ENCODE measurements at places on chromosomes 12 and 14. TPM values are rescaled to one million over a fixed set of nuclear protein-coding genes. Genes with fewer than 3 reads are reported as not detected.

DNA sequence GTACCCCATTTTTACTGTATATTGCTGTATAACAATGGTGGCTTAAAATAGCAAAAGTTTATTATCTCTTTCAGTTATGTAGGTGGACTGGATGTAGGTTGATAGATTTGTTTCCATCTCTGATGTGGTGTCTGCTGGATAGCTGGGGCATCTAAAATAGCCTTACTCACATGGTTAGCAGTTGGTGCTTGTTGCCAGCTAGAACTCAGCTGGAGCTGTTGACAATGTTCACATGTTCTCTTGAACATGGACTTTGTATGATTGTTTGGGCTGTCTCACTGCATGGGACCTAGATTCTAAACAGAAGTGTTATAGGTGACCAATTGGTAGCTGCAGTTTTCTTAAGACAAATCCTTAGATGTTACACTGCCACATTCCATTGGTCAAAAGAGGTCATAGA, 126.9 kb downstream of the GPHN start:
- peak; percentile 15 for DNase-seq

GRCh38 chr12:121089031-121089812, 43.5 kb upstream of the P2RX7 start:
- DNase-seq: no peak

DNA sequence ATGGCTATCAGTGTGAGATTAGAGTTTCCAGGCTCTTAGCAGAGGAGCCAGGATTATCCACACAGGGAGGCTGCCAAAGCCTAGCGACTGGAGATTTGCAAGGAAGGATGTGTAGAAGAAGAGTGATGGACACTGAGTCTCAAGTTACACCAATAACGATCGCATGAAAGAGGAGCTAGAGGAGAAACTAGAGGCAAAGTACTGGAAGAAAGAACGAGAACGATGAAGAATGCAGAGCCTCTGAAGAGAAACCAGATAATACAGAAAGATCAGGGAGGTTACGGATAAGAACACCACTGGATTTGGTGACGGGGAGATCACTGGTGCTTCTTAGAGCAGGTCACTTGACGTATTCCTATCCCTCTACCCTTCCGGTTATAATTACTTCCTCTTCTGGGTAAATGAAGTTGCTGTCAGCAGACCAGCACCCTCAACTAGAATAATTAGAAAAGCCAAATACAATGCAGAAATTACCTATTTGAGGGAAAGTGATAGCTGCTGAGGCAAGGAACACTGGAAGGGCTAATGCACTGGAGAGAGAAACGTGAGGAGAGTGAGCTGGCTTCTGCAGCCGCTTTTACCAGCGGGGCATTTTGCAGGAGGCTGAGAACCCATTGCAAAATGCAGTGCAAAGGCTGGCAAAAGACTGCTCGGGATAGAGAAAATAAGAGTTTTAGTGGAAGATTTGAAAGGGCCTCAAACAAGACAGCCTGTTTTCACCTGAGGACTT, 93.1 kb upstream of the HIF1A start:
- no peak for DNase-seq

DNA sequence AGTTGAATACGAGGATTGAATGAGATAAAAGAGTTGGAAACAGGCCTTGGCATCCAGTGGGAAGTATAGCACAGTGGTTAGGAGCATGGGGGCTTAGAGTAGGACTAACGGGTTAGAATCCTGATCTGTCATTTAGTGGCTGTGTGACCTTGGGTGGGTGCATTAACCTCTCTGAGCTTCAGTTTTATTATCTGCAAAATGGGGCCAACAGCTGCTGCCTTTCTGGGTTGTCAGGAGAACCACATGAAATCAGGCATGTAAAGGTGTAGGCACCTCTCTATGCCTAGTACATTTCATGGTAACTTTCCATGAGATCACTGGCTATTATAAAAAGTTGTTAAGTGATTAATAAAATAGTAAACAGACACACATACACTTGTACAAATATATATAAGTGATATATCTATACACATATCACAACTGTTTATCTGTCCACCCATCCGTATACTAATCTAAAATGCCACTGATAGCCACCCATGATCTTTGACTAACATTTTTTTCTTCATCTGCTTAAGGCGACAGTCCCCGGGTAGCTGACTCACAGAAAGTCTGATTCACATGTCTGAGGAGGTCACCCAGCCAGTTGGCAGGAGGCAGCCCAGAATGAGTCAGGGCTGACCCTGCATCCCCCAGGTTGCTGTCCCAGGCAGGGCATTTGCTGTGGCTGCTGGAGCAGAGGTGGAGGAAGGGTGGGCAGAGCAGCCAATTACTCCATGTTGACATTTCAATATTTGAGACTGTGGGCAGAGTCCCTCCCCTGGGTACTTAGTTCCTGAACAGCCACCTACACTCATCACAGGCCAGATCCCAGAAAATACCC, 125.6 kb upstream of the NOS1 start:
- DNase-seq: no peak

GRCh38 chr14:60760644-60761364, 26.2 kb downstream of the MNAT1 start:
- DNase-seq: no peak

GRCh38 chr12:26651566-26652188, 181.3 kb downstream of the ITPR2 start:
- peak; percentile 35 for DNase-seq

The GALNT9 gene
- polyA plus RNA-seq: 4.5 TPM

The DPY19L2 gene
- 12.6 TPM for polyA plus RNA-seq

The BDKRB1 gene
- 5.4 TPM for polyA plus RNA-seq

The ESRRB gene
- polyA plus RNA-seq: 0.18 TPM

The CTSG gene
- 0.18 TPM for polyA plus RNA-seq

The PKP2 gene
- polyA plus RNA-seq: 37.1 TPM

The PTGER2 gene
- polyA plus RNA-seq: 4.6 TPM

The TMPRSS12 gene
- polyA plus RNA-seq: 0.01 TPM

The EML5 gene
- 6.2 TPM for polyA plus RNA-seq
